ENCODE measurements at places on chromosomes 5 and 9. TPM values are rescaled to one million over a fixed set of nuclear protein-coding genes. Genes with fewer than 3 reads are reported as not detected.

The GRM6 gene
- not detected for total RNA-seq

The WNT8A gene
- total RNA-seq = not detected

The FSTL4 gene
- total RNA-seq = not detected

The PCDHGA10 gene
- 1.2 TPM for total RNA-seq

The FBXW5 gene
- 176 TPM for total RNA-seq

The PTGDS gene
- total RNA-seq = 1.7 TPM

The ACOT12 gene
- under 0.01 TPM for total RNA-seq

The DENND1A gene
- 14.8 TPM for total RNA-seq

The DOCK8 gene
- total RNA-seq = 0.19 TPM

The ZDHHC11B gene
- under 0.01 TPM for total RNA-seq

The GPX3 gene
- total RNA-seq = 18.6 TPM

The AGTPBP1 gene
- 18.4 TPM for total RNA-seq

The TPM2 gene
- 870 TPM for total RNA-seq

The IRX1 gene
- total RNA-seq = 0.19 TPM

The PCDHGA6 gene
- 3.1 TPM for total RNA-seq

The SLU7 gene
- 93.9 TPM for total RNA-seq

The ECSCR gene
- total RNA-seq = 3.4 TPM

The SHOC1 gene
- total RNA-seq = under 0.01 TPM

The PRUNE2 gene
- total RNA-seq = 67.7 TPM

The TEX53 gene
- total RNA-seq = not detected

The STPG3 gene
- total RNA-seq = not detected

The PRLR gene
- total RNA-seq = under 0.01 TPM

The CTXN3 gene
- total RNA-seq = not detected

The PCDHGC5 gene
- 2.0 TPM for total RNA-seq

The TMEM215 gene
- total RNA-seq = not detected

The SNCB gene
- total RNA-seq = 1.3 TPM

The SPOCK1 gene
- 173 TPM for total RNA-seq

The PHAX gene
- 75.8 TPM for total RNA-seq

The IFNK gene
- not detected for total RNA-seq

The C7 gene
- 0.96 TPM for total RNA-seq

The PCDHGA8 gene
- total RNA-seq = 1.3 TPM

The HRH2 gene
- total RNA-seq = not detected

The LCN12 gene
- total RNA-seq = not detected

The OR1Q1 gene
- not detected for total RNA-seq

The IL5 gene
- total RNA-seq = not detected

The PCDHB15 gene
- 0.38 TPM for total RNA-seq

The SLC23A1 gene
- not detected for total RNA-seq

The SNCAIP gene
- 0.85 TPM for total RNA-seq

The FOXD4L5 gene
- total RNA-seq = under 0.01 TPM

The IFNA21 gene
- total RNA-seq = not detected

The RANBP17 gene
- 11.9 TPM for total RNA-seq

The LURAP1L gene
- 6.1 TPM for total RNA-seq

The RAPGEF1 gene
- total RNA-seq = 9.9 TPM

The CARTPT gene
- total RNA-seq = not detected

The BRD9 gene
- 35.8 TPM for total RNA-seq

The HACD4 gene
- total RNA-seq = 3.5 TPM

The CEL gene
- under 0.01 TPM for total RNA-seq

The PNPLA7 gene
- 1.4 TPM for total RNA-seq

The PCDHGA1 gene
- total RNA-seq = 0.38 TPM

The PCDHGA3 gene
- 1.7 TPM for total RNA-seq

All from regular cardiac myocyte (primary cell).